ENCODE measurements at places on chromosomes 2 and 18. TPM values are rescaled to one million over a fixed set of nuclear protein-coding genes. Genes with fewer than 3 reads are reported as not detected.
A peak's percentile ranks its signal among the peaks of the same experiment; 100 is the strongest.

- DNase-seq = no peak
Measured at GRCh38 chr18:36457683-36458082, 160.2 kb downstream of the FHOD3 start.

- peak; percentile 10 for DNase-seq
Measured at GRCh38 chr18:24427484-24427883, 1.0 kb downstream of the IMPACT start.

DNA sequence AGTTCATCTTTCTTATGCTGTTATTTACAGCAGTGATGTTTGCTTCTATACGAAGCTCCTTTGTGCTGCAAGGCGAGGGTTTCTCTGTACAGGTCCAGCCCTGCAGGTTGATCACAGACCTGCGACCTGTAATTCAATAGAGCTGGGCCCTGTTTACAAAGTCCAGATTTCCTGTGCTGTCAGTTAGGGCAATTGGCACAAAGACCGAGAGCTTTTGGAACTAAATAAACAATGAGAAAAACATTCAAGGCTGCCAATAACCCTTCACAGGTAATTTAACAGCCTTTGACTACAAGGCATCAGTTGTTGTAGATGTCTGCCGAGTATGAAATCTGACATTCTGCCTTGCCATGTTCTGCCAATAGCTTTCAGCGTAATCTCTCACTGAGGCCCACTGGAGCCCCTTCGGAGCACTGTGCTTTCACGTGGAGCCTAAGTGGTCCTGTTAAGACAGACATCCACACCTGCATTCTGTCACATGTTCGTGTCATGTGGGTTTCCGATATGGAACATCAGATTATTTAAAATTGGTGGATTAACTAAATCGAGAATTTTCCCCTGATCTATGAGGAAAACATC, 232.5 kb downstream of the PTGR3 start:
- no peak for DNase-seq

DNA sequence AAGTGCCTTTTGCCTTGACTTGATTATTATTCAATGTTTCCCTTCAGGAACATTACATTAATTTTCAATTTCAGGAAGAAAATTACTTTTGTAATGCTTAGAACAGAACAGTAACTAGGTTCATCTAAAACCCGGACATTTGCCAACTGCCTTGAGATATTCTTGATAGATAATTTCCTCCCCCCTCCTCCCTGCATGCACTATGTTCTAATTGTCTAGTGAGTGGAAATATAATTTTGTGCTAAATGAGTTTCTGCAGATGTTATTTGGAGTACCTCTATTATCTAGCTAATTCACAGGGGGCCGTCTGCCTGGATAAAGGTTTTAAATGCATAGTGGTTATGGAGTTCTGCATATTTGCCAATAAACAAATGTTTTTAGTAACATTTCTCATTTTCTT, 200.3 kb upstream of the SLC39A10 start:
- no peak for DNase-seq

- DNase-seq = no peak
Measured at GRCh38 chr2:53737091-53737490, 30.5 kb upstream of the CHAC2 start.

DNA sequence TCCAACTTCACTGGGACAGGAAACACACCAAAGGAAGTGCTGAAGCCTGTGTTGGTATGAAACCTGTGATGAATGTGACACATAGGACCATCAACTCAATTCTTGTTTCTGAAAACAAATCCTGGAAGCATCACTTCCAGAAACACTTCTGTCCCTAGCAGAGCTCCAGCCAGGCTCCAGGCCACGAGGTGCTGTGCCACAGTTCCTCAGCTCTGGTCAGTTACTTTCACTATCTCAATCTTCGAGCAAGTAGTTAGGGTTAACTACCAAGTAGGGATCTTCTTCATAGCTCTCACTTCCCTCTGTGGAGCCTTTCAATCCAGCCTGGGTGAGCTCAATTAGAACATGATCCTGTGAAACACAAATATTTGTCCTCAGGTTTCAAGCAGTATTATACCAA, 3.6 kb upstream of the LCT start:
- DNase-seq = no peak

GRCh38 chr18:29164993-29165599, 988.2 kb upstream of the CDH2 start:
- no peak for DNase-seq

DNA sequence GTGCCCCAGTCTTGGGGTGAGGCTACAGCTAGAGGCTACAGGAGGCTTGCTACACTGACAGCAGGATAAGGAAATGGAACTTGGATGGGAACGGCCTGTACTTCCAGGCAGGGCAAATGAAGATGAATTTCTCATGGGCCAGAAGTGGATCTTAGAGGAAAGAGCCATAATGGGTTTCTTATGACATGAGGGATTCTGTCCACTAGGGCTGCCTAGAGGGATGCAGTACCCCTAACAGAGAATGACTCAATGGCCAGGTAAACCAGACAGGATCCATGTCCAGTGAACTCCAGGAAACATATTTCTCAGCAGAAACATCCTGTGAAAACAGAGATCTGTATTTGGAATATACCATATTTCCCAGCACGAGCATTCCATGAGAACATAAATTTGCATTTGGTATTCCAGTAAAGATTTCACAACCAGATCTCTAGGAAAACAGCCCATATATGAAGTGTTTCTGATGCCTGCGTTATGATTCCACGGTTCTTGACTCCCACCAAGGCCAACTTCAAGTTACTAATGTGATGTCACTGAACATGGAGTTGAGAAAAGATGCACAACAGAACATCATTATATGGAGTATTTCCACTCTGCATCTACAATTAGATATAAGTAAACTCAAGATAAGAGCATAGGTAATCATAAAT, 11.5 kb upstream of the SLC35F5 start:
- DNase-seq = no peak

GRCh38 chr18:76750917-76751890, 71.2 kb upstream of the ZNF236 start:
- no peak for DNase-seq

GRCh38 chr2:205731583-205731981, 49.3 kb downstream of the NRP2 start:
- DNase-seq = no peak

DNA sequence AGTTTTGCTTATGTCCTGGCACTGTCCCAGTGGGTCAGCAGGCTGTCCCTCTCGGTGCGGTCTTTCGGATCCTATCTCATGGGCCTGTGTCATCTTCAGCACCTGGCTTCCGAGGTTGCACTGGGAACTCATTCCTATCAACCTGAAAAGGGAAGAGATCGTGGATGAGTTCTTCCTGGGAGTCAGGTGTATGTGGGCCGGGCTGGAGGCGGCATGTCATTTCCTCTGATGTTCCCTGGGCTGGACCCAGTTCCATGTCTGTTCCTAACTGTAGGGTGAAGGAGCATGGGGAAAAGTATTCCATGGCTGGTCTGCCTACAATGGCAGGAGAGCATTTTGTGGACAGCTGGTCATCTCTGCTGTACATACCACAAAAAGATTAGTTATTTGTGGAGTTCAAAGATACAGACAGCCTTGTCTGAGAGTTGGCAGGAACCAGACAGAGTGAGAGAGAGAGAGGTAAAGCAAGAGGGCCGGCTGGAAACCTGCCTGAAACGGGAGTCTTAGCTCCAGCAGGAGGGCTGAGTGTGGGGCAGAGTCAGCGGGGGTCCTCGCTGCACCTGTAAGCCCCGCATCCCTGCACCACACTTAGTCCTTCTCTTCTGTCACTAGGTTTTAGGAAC, 25.2 kb downstream of the FAM228A start:
- DNase-seq = no peak

- DNase-seq = no peak
Measured at GRCh38 chr2:42218712-42219111, 49.6 kb downstream of the EML4 start.

DNA sequence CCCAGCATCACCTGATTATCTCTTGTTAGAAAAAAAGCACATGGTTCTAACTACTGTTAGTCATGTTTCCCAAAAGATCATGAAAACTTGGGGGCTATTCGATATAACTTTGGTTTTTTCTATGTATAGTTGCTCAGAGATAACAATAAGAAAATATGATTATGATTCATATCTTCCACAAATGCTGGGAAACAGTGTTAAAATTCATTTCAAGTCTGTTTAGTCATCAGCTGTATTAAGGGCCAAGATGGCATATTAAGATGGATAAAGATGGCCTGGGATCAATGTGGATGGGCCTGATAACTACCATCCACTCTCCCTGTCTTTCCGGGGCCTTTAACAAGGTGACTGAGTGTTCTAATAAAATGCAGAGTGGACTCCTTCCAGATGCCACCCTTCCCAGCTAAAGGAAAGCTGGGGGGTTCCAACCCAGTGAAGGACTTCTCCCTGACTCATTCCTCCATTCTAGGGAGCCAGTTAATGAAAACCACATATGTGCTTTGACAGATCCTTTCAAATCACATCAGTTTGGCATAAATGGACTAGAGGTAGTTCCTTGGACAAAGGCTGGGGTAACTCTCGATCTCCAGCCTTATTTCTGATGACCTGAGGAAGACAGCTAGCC, 221.6 kb downstream of the VAPA start:
- DNase-seq = no peak

DNA sequence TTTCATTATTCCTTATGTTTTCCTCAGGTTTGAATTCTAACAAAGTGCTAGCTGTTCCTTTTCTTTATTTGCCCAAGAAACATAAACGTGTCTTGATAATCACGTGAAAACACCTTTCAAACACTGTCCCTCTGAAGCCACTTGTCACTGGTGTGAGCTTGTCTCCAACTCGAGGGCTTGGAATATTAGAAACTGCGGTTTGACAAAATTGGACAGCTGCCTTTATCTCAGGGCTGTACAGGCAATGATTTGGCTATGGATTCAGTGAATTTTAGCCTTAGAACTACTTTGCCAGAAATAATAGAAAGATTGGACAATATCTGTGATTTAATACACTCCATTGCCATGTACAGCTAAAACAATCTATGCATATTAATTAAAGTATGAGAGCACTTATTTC, 763.0 kb upstream of the ACVR2A start:
- DNase-seq = no peak

DNA sequence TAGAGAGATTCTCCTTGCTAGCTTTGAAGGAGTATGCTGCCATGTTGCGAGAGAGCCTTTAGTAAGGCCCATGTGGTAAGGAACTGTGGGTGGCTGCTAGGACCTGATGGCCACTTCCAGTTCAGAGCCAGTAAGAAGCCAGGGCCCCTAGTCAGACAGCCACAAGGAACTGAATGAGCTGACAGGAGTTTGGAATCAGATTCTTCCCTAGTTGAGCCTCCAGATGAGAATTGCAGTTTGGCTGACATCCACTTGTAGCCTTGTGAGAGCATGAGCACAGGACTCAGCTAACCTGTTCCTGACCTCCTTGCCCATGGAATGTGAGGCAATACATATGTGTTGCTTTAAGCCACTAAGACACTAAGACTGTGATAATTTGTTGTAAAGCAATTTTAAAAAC, 1.2 kb upstream of the WDR7 start:
- no peak for DNase-seq

GRCh38 chr2:86397986-86398385, 43.2 kb upstream of the KDM3A start:
- no peak for DNase-seq

DNA sequence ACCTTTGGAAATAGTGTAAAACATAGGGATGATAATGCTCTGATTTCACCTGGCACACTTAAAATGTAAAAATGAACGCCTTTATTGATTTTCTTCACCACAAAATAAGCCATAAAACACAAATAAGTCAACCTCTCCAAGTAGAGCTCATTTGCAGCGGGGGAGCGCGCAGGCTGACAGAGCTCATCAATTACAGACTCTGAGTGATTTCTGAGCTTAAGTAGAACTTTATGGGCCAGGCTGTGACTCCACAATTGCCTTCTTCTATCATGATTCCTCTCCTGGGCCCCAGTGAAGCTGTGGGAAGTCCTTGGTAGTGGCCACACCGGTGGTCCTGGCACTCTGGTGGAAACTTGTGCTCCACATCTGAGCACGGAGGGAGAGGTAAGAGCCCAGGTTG, 789.0 kb upstream of the RAB6C start:
- DNase-seq = no peak

GRCh38 chr2:12176623-12177454, 430.4 kb downstream of the LPIN1 start:
- no peak for DNase-seq

- DNase-seq = no peak
Measured at GRCh38 chr2:644871-645270, 32.3 kb downstream of the TMEM18 start.

GRCh38 chr2:74297950-74298349, 45.3 kb downstream of the SLC4A5 start:
- DNase-seq = no peak

DNA sequence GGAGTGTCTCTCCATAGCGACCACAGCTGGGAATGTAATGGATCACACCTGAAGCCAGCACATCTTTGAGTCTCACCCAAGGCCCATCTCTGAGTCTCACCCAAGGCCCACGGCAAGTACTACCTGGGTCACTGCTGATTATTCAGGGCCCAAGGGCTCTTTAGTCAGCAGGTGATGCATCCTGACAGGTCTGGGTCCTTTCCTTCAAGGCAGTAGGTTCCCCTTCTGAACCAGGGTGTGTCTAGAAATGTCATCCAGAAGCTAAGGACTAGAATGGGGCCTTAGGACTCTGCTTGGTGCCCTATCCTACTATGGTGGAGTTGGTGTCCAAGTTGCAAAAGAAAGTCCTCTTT, 248.1 kb downstream of the ZNF385B start:
- DNase-seq = no peak

- DNase-seq = no peak
Measured at GRCh38 chr18:61694236-61694635, 198.6 kb downstream of the RNF152 start.

GRCh38 chr2:121598087-121598486, 51.2 kb downstream of the CLASP1 start:
- no peak for DNase-seq

DNA sequence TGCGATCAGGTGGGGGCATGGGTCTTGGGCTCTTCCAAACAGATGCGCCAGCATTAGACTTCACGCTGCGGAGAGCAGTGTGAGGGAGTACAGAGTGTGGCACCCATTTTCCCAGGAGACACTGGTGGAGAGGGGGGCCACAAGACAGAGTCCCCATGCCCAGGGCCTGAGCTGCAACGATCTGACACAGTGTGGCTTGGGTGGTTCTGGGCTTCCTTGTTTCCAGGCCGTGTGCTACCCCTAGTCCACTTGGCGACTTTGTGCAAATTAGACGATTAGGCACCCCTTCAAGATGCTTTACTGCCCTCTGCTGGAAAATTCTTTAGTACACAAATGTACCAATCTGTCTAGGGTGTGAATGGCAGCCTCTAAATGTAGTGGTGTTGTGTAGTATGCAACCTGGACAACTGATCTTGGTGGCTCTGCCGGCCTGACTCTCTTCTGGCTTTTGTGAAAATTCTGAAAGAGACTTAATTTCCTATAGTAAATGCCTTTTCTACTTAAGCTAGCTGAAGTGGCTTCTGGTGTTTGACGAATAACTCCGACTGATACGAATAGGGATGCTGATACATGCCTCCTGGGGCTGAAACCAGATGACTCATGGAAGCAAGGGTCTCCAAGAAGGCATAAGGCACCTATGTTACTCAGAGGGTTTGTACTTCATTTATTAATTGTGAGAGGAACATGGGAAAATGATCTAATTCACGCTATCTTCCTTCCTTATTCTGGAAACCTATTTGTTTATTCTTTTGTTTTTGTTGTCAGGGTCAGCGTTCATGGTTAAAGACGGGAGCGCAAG, 92.3 kb upstream of the SMAD2 start:
- DNase-seq = no peak

PRKCE gene
- total RNA-seq = 27.3 TPM

CDC42EP3 gene
- total RNA-seq = 34.1 TPM

MOCOS gene
- 5.8 TPM for total RNA-seq

UGT1A10 gene
- not detected for total RNA-seq

BCL11A gene
- 8.7 TPM for total RNA-seq

UGT1A4 gene
- 1.1 TPM for total RNA-seq

CCDC148 gene
- 21.0 TPM for total RNA-seq

SLC38A11 gene
- 20.0 TPM for total RNA-seq

ING5 gene
- 27.3 TPM for total RNA-seq

CD207 gene
- total RNA-seq = 0.66 TPM
